ENCODE measurements at places on chromosomes 4 and X.

DNA sequence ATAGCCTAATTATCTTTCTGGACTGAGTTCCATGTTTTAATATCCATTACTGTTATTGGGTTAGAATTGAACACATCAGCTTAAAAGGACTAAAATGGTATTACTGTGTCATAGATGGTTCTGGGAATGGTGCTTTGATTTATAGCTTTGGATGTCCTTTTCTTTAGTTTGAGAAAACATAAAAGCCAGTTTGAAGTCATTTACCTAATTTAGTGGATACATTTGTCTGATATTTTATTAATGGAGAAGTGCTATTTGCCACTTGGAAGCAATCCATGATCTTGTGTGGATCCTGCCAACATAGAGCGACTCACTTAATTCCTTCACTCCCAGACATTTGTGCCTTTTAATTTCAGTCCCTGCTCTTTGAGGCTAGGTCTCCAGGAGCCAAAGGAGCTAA is 212.4 kb upstream of the PACRGL start:
- DNase-seq: peak; percentile 40

DNA sequence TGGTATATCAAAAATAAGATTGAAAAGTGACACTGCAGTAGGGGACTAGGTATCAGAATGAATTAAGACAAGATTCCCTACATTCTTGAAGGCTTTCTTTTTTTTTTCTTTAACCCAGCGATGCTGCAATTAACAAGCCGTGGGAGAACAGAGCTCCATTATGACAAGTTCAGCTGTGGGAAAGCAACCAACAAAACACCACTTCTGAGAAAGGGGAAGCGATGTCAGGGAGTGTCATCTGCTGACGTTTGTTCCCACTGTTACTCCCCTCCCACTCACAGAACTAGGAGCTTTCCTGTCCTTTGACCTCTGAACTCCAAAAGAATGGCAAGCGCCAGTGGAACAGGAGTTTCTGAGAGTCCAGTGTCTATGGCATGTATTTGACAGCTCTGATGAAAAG is 90.2 kb upstream of the SLITRK2 start:
- DNase-seq: no peak

DNA sequence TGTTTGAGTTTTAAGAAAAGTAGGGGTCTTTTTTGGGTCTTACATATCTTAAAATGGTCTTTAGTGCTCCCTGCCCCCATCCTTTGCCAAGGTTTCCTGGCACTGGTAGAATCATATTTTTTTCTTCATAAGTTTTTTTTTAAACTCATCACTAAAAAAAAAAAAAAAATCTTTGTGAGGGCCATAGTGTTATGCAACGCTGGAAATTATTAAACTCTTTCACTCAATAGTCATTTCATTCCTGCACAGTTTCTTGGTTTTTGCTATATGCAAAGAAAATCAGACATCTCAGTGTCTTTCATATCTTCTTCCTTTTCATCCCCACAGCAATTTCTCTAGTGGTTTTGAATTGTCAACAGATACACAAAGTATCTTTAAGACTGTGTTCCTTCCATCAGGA is 95.6 kb downstream of the TMA16 start:
- no peak for DNase-seq

GRCh38 chr4:141130947-141131605 is 2.2 kb downstream of the RNF150 start:
- no peak for DNase-seq

GRCh38 chr4:150886597-150886996 is 128.5 kb downstream of the LRBA start:
- DNase-seq: no peak

- peak; percentile 43 for DNase-seq
These were observed 26.9 kb downstream of the AFF1 start for GRCh38 chr4:86961605-86962295.

DNA sequence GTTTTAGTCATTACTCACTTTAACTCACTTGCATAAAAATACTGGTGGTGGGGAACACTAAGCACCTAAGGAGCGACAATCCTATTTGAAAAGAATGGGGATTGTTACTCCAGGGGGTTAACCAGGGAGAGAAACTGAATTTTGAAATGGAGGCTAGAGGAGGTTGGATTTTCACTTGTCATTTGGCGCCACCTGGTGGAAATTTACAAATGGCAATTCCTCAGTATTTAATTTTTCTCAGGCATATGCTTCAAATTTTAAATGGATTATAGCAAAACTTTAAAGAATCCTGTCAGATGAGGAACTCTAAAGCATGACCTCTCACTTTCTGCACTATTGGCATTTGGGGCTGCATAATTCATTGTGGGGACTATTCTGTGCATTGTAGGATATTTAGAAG is 2.7 kb upstream of the GEMIN8 start:
- peak; percentile 61 for DNase-seq

DNA sequence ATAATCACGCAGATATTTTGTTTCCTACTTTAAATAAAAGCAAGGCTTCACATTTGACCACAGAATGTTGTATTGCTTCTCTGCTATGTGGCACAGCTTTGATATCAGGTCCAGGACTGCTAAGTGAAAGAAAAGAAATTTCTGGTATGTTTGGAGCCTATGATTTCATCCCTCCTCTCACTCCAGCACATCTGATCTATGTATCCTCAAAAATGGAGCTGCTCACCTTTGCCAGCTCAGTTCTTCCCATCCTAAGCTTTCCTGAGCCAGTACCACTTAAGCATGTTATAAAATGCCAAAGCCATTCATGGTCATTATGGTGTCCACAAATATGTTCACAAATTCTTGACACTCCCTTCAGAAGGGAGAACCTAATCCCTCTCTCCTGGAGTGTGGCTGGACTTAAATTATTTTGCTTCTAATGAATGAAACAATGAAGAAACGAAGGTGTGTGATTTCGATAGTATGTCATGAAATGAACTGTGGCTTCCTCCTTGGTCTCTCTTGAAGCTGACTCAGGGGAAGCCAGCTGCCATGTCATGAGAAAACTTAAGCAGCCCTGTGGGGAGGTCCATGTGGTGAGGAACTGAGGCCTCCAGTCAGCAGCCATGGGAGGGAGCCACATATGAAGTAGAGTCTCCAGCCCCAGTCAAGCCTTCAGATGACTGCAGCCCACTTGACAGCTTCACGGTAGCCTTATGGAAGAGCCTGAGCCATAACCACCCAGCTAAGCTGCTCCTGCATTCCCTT is 207.7 kb downstream of the MGST2 start:
- peak; percentile 35 for DNase-seq

DNA sequence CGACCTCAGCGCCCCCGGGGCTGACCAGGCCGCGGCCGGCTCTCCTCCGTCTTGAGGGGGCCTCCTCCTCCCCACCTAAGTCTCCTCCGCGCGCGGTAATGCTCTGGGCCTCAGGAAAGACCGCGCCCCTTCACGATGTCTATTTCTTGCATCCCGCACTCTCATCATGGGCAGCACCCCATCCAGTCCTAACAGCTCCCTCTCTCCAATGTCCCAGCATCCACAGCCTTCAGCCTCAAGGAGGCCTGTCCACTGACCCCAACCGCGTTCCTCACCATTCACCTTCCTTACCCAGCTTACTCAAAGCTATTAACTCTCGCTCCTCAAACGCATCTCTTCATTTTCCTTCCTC is 77.5 kb downstream of the MAGED4 start:
- DNase-seq: peak; percentile 1

DNA sequence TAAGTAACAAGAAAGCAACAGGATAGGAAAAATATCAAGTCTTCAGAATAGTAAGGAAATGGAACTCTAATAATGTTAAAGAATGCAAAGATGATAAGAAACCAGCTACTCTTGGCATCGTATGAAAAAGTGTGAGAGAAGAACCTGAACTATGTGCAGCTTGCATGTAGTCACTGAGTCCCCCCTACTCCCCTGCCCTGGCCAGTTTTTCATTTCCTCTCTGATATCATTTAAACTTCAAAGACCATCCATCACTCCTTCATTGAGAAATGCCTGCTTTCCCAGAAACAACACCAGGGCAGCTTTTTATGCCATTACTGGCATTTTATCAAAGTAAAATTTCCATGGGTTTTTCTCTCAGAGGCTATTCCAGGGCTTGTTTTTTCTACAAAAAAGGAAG is 28.1 kb downstream of the INPP4B start:
- peak; percentile 21 for DNase-seq

DNA sequence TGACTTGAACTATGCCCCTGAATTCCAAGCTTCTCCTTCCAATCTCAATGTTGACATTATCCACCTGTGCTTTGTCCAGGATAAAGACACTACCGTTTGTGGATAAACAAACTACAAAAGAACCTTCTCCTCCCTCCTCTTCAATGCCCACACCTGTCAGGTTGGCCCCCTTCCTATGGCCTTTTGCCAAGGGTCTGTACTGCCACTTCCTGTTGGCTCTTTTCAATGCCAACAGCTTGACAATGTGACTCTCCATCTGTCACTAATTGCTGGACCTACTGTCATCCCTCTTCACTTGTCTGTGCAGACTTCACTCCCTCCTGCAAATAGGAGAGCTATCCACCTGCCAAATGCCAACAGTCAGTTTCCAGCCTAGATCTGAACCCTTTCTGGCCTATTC is 35.8 kb upstream of the MID1 start:
- no peak for DNase-seq

Measured in fibroblast of skin of scalp (primary cell).